ENCODE measurements at places on chromosomes 13 and 19.
A peak's percentile ranks its signal among the peaks of the same experiment; 100 is the strongest.

DNA sequence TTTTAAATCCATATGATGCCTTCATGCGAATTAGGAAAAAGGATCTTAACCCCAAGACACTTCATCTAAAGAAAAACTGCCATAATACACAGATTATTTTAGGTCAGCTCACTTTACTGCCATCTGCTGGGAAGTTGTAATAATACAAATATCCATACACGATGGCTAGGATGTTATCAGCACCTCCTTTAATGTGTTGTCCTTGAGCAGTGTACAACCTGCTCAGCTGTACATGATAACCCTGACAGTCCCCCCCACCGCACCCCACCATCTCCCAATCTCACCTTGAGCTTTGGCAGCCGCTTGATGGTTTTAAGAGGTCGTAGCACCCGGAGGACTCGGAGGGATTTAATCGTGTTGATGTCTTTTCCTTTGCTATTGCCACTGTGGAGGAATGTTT, 112.2 kb downstream of the IER2 start:
- peak; percentile 19 for DNase-seq

DNA sequence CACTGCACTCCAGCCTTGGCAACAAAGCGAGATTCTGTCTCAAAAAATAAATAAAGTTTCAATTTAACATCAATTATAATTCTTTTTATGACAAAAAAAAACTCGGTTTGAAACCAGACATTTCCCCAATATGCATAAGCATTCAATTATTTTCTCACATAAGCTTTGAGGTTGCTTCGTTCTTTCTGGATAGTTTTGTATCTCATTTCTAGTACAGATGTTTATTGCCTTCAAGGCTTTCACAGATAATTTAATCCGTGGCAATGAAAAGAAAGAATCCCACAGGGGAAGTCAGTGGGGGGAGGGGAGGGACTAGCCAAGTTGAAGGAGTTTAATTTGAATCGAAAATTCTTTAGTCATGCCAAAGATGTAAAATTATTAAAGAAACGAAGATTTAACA, 29.6 kb upstream of the TSC22D1 start:
- no peak for DNase-seq

GRCh38 chr13:73954808-73955207, 179.4 kb downstream of the KLF12 start:
- no peak for DNase-seq

- DNase-seq: no peak
Measured at GRCh38 chr13:47896111-47896510, 105.0 kb downstream of the SUCLA2 start.

- DNase-seq: no peak
Measured at GRCh38 chr13:99975626-99976025, 4.1 kb upstream of the ZIC5 start.

GRCh38 chr13:37132211-37132610, 26.7 kb upstream of the CSNK1A1L start:
- DNase-seq: no peak

- DNase-seq: no peak
Measured at GRCh38 chr13:101828119-101828518, 375.6 kb downstream of the ITGBL1 start.

DNA sequence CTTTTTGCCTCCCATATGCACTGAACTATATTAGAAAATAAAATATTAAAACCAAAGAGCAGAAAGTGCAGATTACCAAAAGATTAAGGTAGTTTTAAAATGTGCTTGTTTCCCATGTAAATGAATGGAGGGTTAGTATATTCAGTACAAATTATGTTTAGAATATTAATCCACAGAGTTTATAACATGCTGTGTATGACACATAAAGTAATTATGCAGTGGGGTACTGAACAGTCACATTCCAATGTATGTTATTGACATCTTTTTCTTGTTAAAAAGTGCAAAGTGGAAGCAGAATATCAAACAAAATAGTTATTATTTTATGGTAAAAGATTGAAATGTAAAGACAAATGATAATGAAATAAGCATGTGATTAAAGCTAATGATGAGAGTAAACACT, 79.3 kb downstream of the GPC6 start:
- DNase-seq: no peak

Data from uterus (tissue), 4 donors.